ENCODE measurements at places on chromosomes 2 and 18. TPM values are rescaled to one million over a fixed set of nuclear protein-coding genes. Genes with fewer than 3 reads are reported as not detected.
A peak's percentile ranks its signal among the peaks of the same experiment; 100 is the strongest.

Gene GLI2
- 0.44 TPM for total RNA-seq

GRCh38 chr18:60024345-60024744 lies 124.5 kb downstream of the PMAIP1 start:
- no peak for DNase-seq

DNA sequence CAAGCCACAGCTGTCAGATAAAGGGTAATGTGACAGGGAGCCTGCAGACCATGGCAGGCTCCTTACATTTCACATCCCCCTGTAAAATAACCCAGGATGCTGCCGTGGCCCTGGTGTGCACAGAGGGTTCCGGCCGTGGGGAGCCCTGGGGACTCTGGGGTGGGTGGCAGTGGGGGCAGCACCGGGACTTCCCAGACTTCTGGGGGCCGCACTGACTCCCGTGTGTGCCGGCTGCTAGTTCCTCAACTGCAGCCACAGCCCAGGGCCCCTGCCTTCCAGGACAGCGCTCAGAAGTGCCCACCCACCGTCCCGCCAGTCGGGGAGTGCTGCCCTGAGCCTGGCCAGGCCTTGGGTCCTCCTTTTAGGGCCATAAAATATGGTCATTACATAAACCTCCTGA lies 56.5 kb downstream of the CIB4 start:
- DNase-seq, result no peak

GRCh38 chr2:234291765-234292204 lies 205.1 kb downstream of the ARL4C start:
- no peak for DNase-seq

DNA sequence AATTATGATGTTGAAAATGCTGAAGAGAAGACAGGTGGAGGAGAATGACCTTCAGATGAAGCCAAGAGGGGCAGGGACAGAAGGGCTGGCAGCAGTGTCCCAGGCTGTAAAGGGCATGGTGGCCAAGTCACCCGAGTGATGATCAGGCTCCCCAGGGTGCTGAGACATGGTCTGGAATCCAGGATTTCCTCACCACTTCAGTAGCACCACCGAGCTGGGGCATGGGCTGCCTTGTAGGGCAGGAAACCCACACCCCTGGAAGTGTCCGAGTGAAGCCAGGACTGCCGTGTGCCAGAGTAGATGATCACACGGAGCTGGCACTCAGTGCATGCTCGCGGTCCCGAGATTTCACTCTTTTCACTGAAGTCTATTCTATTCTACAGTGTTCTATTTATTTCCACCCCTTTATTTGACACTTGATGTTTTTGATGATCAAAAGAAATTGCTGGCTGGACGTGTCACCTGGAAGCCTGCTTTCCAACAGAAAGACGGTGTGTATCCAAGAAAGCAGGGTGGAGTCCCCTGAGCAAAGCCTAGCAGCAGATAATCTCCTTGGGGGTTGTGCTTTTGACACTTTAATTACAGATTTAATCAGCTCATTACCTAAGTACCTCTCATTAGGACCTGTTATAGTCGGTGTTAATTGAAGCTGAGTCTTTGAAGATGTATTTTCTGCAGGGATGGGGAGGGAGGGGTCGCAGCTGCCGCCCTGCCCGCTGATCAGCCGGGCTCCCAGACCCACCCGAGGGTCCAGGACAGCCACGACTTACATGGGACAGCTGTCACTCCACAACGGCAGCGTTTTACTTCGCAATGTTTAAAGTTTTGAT lies 92.3 kb downstream of the SEPTIN10 start:
- no peak for DNase-seq

Gene CREG2
- total RNA-seq, result 1.1 TPM

GRCh38 chr2:8631465-8632005 lies 50.3 kb upstream of the ID2 start:
- no peak for DNase-seq

DNA sequence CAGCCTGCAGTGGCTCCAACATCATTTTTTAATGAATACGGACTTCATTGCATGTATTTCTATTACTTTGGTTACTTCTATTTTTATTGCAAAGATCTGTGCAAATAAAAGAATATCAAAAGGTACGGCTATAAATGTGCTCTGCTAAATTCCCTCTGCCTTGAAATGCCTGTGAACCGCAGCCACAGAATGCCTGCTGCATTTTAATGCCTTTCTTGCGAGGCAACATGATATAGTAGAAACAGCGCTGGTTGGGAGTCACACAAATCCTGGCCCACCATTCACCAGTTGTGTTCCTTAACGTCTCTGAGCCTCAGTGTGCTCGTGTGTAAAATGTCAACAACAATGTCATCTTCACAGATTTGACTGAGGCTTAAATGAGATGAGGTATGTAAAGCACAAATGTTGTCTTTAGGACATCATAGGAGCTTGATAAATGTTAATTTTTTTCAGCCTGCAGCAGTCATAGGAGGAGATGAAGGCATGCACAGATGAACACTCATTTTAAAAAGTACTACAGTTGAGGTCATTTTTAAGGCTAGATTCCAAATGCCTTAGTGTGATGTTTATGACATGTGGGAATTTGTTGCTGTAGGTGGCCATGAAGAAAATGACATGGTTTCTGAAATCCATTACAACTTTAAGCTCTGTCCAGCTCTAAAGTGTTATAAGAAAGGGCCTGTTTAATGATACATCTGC lies 187.6 kb upstream of the NRP2 start:
- peak; percentile 2 for DNase-seq

Gene HNRNPLL
- total RNA-seq, result 35.6 TPM

Gene TSGA10
- 4.1 TPM for total RNA-seq

GRCh38 chr18:394262-394986 lies 106.1 kb downstream of the COLEC12 start:
- DNase-seq, result no peak

- peak; percentile 8 for DNase-seq
Measured at GRCh38 chr18:10851824-10852319, 297.5 kb downstream of the PIEZO2 start.

GRCh38 chr2:17541531-17541950 lies 1.0 kb downstream of the VSNL1 start:
- no peak for DNase-seq

- DNase-seq, result no peak
Measured at GRCh38 chr2:179180242-179180641, 84.4 kb downstream of the SESTD1 start.

- no peak for DNase-seq
Measured at GRCh38 chr2:15933184-15933845, 7.0 kb upstream of the MYCN start.

DNA sequence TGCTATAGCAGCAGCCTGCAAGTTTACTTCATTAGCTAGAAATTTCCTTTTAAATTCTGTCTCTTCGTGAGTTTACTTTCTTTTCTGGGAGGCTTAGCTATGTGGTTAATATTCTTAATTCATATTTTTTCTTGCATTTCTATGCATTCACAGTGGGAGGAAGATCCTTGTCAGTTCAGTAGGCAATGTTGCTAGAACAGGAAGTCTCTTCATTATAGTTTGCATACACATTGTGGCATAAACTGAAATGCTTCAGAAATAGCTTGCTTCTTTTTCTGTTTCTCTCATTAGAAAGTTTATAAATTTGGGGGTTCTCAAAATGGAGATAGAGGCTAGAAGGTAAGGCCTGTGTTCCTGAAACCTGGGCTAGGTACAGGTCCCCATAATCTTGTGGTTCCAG lies 8.1 kb upstream of the ARHGAP15 start:
- DNase-seq, result no peak

- no peak for DNase-seq
Measured at GRCh38 chr2:78281164-78281563, 744.3 kb upstream of the REG3G start.

GRCh38 chr2:40357667-40358066 lies 94.2 kb downstream of the SLC8A1 start:
- DNase-seq, result no peak

DNA sequence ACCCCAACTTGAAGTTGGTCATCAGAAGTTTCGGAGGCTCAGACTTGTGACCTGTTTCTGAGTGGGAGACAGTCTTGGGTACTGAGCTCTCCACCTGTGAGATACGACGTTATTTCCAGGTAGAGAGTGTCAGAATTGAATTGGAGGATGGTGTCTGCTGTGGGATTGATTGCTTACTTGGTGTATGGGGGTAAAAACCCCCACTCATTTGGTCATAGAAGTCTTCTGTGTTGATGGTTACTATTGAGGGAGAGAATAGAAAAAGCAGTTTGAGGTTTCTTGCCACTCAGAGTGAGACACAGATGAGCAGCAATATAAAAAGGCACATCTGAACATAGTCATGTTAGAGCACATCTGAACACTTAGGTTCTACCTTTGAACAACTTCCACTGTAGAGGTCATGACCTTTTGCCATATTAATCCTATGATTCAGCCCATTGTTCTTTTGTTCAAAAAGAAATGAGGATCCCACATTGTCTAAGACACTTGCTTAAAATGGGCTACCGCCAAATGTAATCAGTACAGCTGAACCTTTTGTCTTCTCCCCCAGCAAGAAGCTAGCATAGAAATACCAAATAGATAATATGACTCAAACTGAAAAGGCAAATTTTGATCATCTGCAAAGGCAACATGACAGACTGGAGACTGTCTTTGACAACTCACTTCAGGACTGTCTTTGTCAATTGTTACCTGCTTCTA lies 73.3 kb downstream of the NAB1 start:
- peak; percentile 71 for DNase-seq

DNA sequence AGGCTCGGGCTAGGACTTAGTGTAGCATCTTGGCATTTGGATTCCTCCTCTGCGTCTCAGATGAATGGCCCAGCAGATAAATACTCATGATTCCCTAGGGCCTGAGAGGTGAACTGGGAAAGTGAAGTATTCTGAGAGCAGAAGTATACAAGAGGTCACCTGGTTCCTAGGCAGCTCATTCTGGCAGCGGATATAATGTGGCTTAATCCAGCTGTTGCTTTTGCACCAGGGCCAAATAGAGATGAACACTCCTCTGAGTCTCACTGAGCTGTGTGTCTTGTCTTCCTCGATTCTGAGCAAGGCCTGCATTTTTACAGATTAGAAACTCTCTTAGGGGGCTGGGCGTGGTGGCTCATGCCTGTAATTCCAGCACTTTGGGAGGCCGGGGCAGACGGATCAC lies 196.1 kb downstream of the SLC4A3 start:
- DNase-seq, result no peak

DNA sequence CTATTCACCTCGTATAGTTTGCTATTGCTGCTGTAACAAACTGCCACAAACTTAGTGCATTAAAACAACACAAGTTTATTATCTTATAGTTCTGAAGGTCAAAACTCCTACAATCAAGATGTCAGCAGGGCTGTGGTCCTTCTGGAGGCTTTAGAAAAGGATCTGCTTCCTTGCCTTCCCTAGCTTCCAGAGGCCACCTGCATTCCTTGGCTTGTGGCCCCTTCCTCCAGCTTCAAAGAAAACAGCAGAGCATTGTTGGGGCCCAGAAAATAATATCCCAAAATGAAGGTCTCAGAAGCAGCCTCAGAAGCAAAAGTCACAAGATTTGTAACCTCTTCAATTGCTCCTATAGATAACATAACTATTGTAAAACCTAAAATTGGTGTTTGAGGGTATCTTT lies 100.6 kb downstream of the HNRNPLL start:
- DNase-seq, result no peak

DNA sequence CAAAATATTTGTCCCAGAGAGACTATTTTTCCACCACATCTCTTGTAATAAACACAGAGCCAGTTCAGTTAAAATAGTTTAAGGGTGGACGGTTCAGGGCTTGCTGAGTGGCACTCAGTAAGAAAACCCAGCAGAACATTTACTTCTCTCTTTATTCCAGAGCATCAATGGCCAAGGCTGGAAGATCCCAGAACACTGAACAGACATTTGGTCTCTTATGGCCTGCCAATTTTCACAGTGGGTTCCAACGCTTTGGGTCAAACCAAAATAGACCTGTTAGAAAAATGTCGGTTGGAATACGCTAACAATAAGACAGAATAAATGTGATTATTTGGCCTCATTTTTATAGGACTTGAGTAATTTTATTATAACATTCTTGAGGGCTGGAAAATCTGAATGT lies 580.3 kb upstream of the TMEFF2 start:
- no peak for DNase-seq
